ENCODE measurements at places on chromosomes 3 and 15.

- H3K27ac ChIP-seq = no peak overlapping the region
- H3K4me1 ChIP-seq = peaks cover 7% of the 10 kb centered on the region
- H3K36me3 ChIP-seq = no peaks in the 10 kb centered on the region
- no peaks in the 10 kb centered on the region for H3K27me3 ChIP-seq
Observed at GRCh38 chr15:85000937-85001336, 19.3 kb downstream of the PDE8A start.

DNA sequence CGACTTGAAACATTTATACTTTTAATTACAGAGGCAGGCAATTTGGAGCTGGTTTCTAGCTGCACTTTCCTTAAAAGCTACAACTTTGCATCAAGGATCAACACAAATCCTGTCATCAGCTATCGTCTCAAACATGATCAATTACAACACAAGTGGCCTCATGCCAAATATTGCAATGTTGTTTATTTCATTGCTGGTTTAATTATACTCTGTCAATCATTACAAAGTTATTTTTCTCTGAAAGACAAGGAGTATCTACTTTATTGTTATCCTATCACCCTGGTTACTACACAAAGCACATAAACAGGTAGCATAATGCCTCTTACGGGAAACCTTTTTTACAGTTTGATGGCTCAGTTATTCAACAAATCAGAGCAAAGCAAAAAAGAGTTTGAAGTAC, 58.0 kb upstream of the FOXB1 start:
- H3K4me3 ChIP-seq = no peak overlapping the region
- H3K27ac ChIP-seq = no peak overlapping the region
- H3K36me3 ChIP-seq = peaks cover 2% of the 10 kb centered on the region
- H3K4me1 ChIP-seq = peaks cover 13% of the 10 kb centered on the region

DNA sequence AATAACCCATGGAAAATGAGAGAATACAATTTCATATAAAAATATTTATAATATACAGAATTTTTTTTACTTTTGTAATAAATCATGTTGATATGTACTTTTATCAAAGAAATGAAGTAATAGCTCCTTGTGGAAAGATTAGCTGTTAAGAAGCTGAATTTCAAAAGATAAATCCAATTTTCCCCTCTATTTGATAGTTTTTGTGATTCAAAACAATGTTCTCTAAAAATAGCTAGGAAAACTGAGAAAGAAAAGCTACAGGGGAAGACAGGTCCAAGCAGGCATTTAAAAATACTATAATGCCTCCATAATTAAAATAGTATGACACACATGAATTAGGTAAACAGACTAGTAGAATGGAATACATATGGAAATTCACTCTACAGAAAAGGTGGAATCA, 44.9 kb downstream of the SCAPER start:
- peaks cover 25% of the 10 kb centered on the region for H3K36me3 ChIP-seq
- no peak overlapping the region for H3K4me3 ChIP-seq
- no peaks in the 10 kb centered on the region for H3K27me3 ChIP-seq
- no peak for DNase-seq
- peaks cover 14% of the 10 kb centered on the region for H3K4me1 ChIP-seq
- no peak overlapping the region for H3K27ac ChIP-seq

DNA sequence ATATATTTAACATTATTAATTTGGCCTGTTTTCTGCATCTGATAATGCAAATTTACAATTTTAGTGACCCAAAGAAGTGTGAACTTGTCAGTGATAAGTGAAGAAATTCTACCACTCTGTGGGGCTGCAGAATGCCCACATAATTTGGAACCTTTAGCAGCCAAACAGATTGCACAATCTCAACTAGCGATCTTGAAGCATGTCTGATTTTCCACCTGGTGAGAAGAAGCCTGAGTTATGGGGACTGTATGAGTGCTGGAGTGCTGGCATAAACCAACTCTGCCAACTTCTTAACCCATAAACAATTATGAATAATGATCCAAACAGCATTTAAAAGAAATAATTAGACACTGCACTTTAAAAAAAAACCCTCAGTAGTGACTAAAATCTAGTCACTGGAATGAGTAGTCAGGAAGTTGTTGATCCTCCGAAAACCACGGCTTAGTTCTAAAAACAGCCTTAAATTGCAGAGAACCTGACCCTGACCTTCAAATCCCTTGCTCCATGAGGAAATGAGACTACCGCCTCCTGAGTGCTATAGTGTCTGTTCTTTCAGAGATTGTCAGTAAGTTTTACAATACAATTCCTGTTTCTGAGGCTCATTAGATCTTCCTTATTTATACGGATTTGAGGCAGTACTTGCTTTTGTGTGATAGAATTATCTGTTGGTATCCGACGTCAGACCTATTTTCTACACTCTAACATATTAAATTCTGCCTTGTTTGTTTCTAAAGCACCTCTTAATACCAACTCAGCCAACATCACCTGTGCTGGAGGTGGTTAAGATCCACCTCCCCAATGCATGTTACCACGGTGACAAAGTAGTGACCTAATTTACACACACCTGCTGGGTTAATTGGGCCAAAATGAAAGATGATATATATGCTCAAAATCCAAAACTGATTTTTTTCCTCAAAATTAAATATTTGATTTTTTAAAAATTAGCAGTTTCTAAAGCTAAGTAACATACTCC, 267.7 kb downstream of the ZBTB20 start:
- H3K27me3 ChIP-seq = no peaks in the 10 kb centered on the region
- H3K4me1 ChIP-seq = peaks cover 19% of the 10 kb centered on the region
- no peak overlapping the region for H3K27ac ChIP-seq
- peaks cover 3% of the 10 kb centered on the region for H3K36me3 ChIP-seq

GRCh38 chr3:169218314-169218983, 445.1 kb downstream of the MECOM start:
- no peaks in the 10 kb centered on the region for H3K4me1 ChIP-seq
- no peak overlapping the region for H3K4me3 ChIP-seq
- H3K27ac ChIP-seq = no peak overlapping the region
- H3K36me3 ChIP-seq = no peaks in the 10 kb centered on the region

DNA sequence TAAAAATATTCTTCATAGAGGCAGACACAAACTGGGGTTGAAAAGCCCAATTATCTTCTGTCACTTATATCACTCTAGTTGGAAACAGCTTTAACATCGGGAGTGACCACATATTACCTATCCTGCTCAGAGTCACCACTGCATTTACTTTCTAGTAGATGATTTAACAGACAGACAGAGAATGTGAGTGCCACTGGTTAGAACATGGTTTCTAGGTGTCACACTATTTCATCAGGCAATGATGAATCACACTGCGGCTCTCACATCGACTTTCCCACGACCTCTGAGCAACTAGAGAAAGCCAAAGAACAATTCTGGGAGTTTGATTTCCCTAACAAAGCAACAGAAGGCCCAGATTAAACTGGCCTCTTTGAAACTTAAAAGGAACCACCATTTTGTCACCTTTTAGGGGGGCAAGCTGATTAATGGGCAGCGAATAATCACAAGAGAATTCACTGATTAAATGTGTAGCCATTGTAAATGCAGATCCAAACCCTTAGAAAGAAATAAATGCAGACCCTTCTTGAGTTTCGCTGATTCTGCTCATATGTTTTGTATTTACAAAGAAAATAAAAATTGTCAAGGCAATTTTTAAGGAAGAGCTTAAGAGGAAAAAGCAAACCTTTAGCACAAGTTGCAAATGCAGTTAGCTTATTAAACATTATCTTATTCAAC, 112.6 kb upstream of the KBTBD8 start:
- H3K27ac ChIP-seq = no peak overlapping the region
- H3K4me3 ChIP-seq = no peak overlapping the region
- H3K36me3 ChIP-seq = no peaks in the 10 kb centered on the region
- DNase-seq = no peak
- peaks cover 3% of the 10 kb centered on the region for H3K4me1 ChIP-seq

- no peak overlapping the region for H3K27ac ChIP-seq
- peaks cover 2% of the 10 kb centered on the region for H3K36me3 ChIP-seq
- peaks cover 5% of the 10 kb centered on the region for H3K4me1 ChIP-seq
- DNase-seq = no peak
Observed at GRCh38 chr15:69480932-69481331, 28.3 kb downstream of the RPLP1 start.

GRCh38 chr15:48337607-48338006, 6.4 kb downstream of the DUT start:
- H3K4me1 ChIP-seq = peaks cover 57% of the 10 kb centered on the region
- no peak for DNase-seq
- peak overlapping the region; percentile 36 for H3K27ac ChIP-seq
- peaks cover 62% of the 10 kb centered on the region for H3K36me3 ChIP-seq
- H3K4me3 ChIP-seq = no peak overlapping the region
- H3K27me3 ChIP-seq = no peaks in the 10 kb centered on the region

GRCh38 chr3:35448681-35449080, 190.6 kb upstream of the ARPP21 start:
- no peak for DNase-seq
- no peaks in the 10 kb centered on the region for H3K4me1 ChIP-seq
- no peaks in the 10 kb centered on the region for H3K27me3 ChIP-seq
- H3K27ac ChIP-seq = no peak overlapping the region
- no peak overlapping the region for H3K4me3 ChIP-seq

- DNase-seq = no peak
- H3K27ac ChIP-seq = no peak overlapping the region
- peaks cover 6% of the 10 kb centered on the region for H3K27me3 ChIP-seq
- peaks cover 3% of the 10 kb centered on the region for H3K4me1 ChIP-seq
- no peak overlapping the region for H3K4me3 ChIP-seq
Observed at GRCh38 chr3:184630861-184631471, 69.4 kb downstream of the EPHB3 start.

- H3K36me3 ChIP-seq = no peaks in the 10 kb centered on the region
- no peak for DNase-seq
- no peak overlapping the region for H3K4me3 ChIP-seq
- peaks cover 16% of the 10 kb centered on the region for H3K27me3 ChIP-seq
- H3K4me1 ChIP-seq = no peaks in the 10 kb centered on the region
Observed at GRCh38 chr3:132211896-132212295, 105.3 kb upstream of the ACP3 start.

- H3K27me3 ChIP-seq = no peaks in the 10 kb centered on the region
- H3K27ac ChIP-seq = no peak overlapping the region
- H3K36me3 ChIP-seq = no peaks in the 10 kb centered on the region
- no peak overlapping the region for H3K4me3 ChIP-seq
- DNase-seq = no peak
Observed at GRCh38 chr3:104632947-104633346, 733.8 kb upstream of the ALCAM start.

DNA sequence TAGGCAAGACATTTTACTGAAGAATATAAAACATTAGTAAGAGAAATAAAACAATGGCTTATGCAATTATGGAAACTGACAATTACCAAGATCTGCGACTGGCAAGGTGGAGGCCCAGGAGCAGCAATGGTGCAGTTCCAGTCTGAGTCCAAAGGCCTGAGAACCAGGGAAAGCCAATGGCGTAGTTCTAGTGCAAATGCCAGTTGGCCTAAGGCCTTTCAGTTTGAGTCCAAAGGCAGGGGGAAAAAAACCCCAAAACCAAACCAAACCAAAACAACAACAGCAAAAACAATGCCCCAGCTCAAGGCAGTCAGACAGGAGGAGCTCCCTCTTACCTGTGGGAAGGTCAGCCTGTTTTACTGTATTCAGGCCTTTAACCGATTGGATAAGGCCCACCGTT, 72.6 kb downstream of the ST6GAL1 start:
- H3K27me3 ChIP-seq = no peaks in the 10 kb centered on the region
- peaks cover 80% of the 10 kb centered on the region for H3K4me1 ChIP-seq
- H3K36me3 ChIP-seq = peaks cover 71% of the 10 kb centered on the region
- DNase-seq = no peak
- peak overlapping the region; percentile 70 for H3K27ac ChIP-seq
- no peak overlapping the region for H3K4me3 ChIP-seq

- no peaks in the 10 kb centered on the region for H3K4me1 ChIP-seq
- no peaks in the 10 kb centered on the region for H3K27me3 ChIP-seq
- no peak for DNase-seq
- H3K4me3 ChIP-seq = no peak overlapping the region
- H3K27ac ChIP-seq = no peak overlapping the region
Observed at GRCh38 chr3:57992452-57993213, 15.6 kb upstream of the FLNB start.

- H3K36me3 ChIP-seq = peaks cover 58% of the 10 kb centered on the region
- H3K4me1 ChIP-seq = peaks cover 22% of the 10 kb centered on the region
- DNase-seq = no peak
- no peak overlapping the region for H3K27ac ChIP-seq
- no peak overlapping the region for H3K4me3 ChIP-seq
Observed at GRCh38 chr15:77033417-77033728, 37.5 kb downstream of the TSPAN3 start.

- H3K4me3 ChIP-seq = no peak overlapping the region
- H3K27ac ChIP-seq = no peak overlapping the region
- H3K4me1 ChIP-seq = no peaks in the 10 kb centered on the region
- no peaks in the 10 kb centered on the region for H3K36me3 ChIP-seq
Observed at GRCh38 chr3:128946411-128946810, 47.5 kb downstream of the CFAP92 start.

DNA sequence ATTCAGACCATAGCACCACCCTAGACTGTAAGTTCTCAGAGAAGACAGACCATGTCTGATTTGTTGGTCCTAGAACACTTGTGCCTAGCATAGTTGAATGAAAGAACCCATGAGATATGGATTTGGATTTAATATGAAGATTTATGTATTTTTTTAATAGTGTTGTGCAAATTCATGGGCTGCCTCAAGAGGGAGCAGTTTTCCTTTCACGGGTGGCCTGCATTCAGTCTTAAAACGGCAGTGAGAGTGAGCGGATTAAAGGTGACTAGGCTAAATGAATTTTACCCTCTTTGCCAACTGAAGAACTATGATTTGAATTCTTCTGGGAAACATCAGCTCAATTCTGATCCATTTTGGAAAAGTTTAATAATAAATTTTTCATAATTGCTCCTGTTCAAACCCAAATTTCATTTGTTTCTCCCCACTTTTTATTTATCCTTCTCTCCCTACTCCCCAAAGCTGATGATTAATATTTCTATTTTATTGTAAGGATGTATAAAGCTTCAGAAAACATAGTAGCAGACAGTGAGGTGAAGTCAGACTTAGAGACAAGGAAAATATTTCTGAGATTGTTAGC, 67.3 kb downstream of the MORC1 start:
- no peak overlapping the region for H3K27ac ChIP-seq
- H3K4me1 ChIP-seq = no peaks in the 10 kb centered on the region

DNA sequence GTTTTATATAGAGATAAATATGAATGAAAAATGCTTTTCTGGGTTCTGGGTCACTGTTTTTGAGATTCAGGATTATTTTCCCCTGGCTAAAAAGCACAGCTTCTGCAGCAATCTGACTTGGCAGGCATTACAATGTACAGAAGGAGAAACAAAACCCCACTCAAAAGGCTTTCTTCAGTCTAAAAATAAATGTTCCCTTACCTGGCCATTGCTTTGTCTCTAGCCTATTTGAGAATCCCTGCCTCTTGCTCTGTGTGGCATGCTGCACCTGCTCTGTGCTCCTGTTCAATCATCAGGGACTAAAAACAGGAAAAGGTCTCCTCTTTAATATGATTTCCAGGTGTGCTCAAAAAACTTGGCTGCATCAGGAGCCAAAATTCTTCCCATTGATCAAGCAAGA, 187.4 kb upstream of the STAC start:
- H3K4me1 ChIP-seq = no peaks in the 10 kb centered on the region
- H3K27ac ChIP-seq = no peak overlapping the region
- H3K4me3 ChIP-seq = no peak overlapping the region
- no peaks in the 10 kb centered on the region for H3K27me3 ChIP-seq

GRCh38 chr15:87711026-87711425, 545.5 kb downstream of the NTRK3 start:
- no peak for DNase-seq
- peaks cover 4% of the 10 kb centered on the region for H3K27me3 ChIP-seq
- H3K4me1 ChIP-seq = peaks cover 6% of the 10 kb centered on the region

GRCh38 chr3:33441225-33441976, 1.2 kb upstream of the UBP1 start:
- peak overlapping the region; percentile 95 for H3K4me3 ChIP-seq
- peaks cover 3% of the 10 kb centered on the region for H3K36me3 ChIP-seq
- H3K27ac ChIP-seq = peak overlapping the region; percentile 100
- DNase-seq = no peak
